ENCODE measurements at places on chromosomes 6 and 20.

- no peak for DNase-seq
Measured at GRCh38 chr20:12965870-12966251, 42.9 kb upstream of the SPTLC3 start.

DNA sequence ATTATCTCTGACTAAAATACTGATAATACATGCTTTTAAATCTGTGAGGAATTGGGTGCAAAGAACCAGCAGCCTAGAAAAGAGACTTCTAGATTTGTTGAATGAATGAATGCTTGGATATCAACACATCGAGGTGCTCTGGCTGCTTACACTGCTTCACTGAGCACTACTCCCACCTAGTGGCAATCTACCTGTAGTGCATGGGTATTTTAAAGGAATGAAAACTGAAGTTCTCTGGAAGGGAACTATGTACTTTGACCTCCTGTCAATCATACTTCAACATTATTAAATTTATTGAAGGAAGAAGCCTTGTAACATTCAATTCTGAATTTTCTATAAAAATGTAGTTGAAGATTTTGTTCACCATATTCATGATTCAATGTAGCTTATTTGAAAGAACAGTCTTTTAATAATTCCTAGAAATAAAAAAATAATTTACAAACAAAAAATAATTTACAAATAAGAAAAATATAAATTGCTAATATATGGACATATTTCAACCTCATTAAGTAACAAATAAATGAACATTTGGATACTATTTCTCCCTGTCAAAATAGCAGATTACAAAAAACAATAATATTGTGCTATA is 111.2 kb upstream of the MMS22L start:
- peak; percentile 66 for DNase-seq

DNA sequence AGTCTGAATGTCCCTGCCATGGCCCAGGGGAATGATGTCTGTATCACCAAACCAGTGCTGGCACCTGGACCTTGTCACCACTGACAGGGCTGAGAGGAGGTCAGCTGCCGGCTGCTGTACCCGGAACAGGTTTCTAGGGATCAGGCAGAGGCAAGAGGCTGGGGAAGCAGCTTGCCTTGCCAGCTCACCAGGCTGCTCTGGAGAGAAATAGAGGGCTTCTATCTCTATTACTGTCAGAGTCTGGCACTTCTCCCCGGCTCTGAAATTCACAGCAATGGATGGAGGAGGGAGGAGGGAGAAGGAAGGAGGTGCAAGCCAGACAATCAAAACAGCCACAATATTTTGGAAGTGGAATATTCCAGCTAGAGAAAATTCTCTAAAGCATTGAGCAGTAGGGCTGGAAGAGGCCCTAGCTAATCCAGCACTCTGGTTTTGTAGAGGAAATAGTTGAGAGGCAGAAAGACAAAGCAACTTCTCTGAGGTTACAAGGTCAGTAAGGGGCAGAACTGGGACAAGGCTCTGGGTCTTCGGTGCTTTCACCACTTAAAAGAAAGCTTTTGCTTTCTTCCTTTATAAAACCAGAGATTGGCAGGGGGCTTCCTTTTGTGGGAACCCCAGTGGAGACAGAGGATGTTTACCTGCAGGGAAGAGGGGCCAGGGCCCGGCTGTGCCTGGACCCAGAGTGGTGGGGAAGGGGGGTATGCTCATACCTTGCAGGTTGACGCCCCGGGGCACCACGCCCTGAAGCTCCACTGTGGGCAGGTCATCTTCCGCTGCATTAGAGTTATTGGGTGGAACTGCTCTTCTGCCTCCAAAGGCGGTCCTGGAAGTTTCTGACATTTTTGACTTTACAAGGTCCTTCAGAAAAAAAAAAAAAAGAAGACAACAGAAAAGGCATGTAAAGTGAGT is 2.4 kb downstream of the F13A1 start:
- no peak for DNase-seq

DNA sequence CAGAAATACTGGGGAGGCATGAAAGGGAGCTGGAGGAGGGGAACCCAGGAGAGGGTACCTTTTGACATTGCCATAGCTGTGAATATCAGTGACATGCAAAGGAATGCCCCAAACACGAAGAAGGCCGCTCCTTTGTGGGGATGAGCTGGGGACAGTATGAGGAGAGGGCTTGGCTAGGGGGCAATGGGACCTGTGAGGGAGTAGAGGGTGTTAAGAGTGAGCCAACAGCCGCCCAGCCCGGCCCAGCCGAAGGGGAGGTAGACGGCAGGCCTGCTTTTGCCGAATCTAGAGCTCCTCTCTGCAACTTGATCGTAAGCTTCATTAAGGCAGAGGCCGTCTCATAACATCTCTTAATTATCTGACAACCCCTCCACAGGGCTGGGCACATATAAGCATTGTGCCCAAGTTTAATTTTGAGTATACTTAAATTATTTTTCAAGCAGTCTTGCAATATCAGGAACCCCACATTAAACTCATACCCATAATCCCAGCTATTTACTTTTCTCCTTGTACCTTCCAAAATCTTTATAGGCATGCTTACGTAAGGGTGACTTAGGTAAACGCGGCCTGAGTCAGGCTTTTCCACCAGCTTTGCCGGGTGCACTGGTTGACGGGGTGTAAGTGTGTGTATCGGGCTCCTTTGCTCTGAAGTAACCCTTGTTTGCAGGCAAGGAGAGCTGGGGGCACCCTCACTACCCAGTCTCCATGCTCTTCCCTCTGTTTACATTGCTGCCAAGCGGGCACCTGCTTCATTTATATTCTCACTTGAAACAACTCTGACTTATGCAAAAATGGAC is 24.9 kb upstream of the VEGFA start:
- no peak for DNase-seq

- DNase-seq, result peak; percentile 34
Measured at GRCh38 chr6:136550330-136551071, at the start of gene MAP7. Gene MAP7 (minus strand): TSS chr6:136550422. CDS start chr6:136550408, 14 bp downstream.

DNA sequence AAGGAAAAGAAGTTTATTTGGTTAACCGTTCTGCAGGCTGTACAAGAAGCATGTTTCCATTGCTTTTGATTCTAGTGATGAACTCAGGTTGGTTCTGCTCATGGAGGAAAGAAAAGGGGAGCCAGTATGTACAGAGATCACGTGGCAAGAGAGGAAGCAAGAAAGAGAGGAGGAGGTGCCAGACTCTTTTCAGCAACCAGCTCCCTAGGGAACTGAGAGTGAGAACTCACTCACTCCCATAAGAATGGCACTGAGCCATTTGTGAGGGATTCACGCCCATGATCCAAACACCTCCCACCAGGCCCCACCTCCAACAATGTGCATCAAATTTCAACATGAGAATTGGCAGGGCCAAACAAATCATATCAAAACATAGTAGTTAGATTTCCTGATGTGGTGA is 649.1 kb downstream of the EPM2A start:
- no peak for DNase-seq

DNA sequence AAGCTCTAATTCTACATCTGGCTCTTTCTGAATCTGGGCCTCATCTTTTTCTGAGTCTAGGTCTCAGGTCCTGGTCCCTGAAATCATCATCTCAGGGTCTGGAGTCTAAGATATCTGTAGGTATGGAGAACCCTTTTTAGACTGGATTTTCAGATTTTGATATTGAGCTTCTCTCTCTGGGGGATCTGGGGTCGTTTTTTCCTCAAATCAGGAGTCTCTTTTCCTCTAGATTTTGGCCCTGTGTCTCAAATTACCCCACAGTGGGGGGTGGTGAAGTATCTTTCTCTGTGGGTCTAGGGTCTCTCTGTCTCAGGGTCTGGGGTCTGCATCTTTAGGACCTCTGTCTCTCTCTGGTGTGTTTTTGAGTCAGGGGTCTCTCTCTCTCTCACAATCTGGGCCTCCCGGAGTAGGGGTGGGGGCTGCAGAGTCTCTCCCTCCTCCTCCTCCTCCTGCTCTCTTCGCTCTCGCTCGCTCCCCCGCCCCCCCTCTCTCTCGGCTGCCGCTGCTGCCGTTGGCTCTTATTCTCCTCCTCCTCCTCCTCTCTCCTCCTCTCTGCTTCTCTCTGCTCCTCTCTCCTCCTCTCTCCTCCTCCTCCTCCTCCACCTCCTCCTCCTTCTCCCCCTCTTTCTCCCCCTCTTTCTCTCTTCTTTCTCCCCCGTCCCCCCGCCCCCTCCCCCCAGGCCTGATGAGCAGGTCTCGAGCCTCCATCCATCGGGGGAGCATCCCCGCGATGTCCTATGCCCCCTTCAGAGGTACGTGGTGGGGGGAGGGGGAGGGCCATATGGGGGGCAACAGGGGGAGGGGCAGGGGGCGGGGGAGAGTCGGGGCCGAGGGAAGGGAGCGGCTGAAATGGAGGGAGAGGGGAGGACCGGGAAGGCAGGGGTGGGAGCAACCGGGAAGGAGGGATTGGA is at the start of gene SYNGAP1:
Gene SYNGAP1 (plus strand): TSS at position 486 of the 911 bp plus-strand sequence. CDS start 200 bp downstream, at position 686.
- DNase-seq, result no peak

GRCh38 chr6:22614547-22614946 is 45.2 kb downstream of the HDGFL1 start:
- DNase-seq, result no peak

DNA sequence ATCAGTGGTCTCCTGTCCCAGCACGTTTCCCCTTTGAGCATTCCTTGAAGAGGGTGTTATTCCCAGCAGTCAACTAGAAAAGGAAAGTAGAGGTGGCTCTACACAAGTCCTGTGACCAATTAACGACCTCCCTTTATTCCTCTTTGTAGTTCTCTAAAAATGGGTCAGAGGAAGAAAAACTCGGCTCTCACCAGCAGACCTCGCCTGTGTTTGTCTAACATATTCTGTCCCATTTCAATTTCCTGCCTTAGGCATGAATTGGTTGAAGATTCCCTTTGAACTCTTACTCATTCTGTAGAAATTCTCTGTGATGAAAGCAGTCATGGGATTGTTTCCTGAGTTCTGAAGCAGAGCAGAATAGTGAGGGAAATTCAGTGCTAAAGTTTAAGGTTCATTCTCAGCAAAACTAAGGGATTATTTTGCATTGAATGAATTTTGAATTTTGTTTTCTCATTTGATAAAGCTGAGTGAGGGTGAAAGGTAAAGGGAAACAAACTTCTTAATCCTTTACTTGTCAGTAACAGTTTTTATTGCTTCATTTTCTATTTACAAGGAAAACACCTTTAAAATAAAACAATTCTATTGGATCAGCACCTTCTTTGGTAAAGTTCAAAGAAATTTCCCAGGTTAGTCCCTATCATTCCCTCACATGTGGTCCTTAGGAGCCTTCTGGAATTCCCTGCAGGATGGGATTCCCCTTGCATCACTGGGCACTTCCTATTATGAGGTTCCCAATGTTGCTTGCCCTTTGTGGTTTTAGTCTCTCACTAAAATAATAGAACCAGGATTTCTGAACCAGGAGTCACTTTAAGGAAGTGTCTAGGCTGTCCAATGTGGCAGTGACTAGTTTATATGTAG is 105.8 kb downstream of the SLX4IP start:
- no peak for DNase-seq

GRCh38 chr6:13425943-13426931 is 61.2 kb downstream of the GFOD1 start:
- peak; percentile 24 for DNase-seq
